ENCODE measurements at places on chromosomes 12 and 14.

GRCh38 chr14:22382955-22383354 is 206.1 kb downstream of the DAD1 start:
- DNase-seq, result no peak

DNA sequence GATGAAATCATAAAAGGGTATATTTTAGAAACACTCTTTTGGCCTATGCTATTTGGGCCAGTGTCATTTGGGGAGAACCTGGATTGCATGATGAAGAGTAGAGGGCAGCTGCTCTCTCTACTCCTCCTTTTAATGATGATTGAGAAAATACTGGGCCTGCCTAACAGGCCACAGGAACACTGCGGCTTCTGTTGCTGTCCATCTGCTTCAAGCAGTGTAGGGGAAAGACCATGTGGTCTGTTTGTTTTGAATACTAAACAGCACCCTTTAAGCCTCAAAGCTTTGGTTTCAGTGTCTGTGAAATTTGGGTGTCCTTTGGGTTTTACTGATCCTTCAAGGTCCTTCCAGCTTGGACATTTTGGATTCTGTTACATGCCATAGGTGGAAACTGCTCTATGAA is 78.0 kb downstream of the TTC6 start:
- DNase-seq, result no peak

DNA sequence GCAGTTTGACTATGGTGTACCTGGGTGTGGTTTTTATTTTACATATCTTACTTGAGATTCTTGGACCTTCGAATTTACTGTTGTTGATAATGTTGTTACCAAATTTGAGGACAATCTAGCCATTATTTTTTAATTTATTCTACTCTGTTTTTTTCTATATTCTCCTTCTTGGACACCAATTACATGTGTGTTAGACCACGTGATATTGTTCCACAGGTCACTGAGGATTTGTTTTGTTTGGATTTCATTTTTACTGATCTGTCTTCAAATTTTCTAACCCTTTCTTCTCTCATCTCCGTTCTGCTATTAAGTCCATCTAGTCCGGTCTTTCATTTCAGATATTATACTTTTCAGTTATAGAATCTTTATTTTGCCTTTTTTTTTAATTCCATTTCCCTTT is 204.9 kb upstream of the BCL2L14 start:
- DNase-seq, result no peak

GRCh38 chr12:67354322-67354721 is 85.2 kb downstream of the CAND1 start:
- DNase-seq, result no peak

DNA sequence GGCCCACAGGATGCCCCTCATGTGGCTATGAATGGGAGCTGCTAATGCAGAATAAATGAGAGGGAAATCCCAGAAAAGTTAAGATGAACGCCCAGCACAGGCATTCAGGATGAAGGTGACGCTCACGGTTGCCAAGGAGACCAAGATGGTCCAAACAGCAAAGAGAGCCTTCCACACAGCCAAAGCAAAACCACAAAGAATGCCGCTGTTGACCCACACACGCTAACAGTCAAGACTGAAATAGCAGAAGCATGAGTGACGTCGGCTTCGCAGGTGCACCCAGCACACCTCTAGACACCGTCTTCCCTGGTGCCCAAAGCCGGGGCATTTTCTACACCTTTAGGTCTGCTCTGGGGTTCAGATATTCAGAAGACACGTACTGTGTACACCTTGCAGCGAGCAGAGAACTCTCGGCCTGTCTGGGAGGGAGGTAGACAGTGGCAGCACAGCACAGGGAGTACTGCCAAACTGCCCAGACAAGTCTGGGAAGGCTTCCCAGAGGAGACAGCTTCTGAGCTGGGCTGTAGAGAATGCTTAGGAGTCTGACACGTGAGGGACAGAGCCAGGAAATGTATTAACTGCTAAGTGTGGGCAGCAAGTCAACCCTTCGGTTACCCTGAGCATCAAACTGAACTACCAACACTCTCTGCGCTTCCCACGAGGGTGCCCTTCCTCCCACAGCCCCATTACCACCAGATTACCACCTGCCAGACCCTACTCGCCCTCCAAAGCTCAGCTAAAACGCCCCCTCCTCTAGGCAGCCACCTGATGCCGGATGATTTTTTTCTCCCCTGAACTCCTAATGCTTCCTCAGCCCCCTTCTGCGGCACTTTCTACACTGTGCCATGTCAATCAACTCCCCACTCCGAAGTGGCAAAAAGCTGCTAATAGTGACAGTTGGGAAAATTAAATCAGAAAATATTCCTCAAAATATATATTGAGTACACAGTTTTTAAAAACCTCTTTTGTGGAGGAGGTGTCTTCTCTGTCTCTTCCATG is 50.1 kb downstream of the CCDC88C start:
- DNase-seq, result no peak

GRCh38 chr12:124660851-124661250 is 93.4 kb upstream of the NCOR2 start:
- DNase-seq, result peak; percentile 71

DNA sequence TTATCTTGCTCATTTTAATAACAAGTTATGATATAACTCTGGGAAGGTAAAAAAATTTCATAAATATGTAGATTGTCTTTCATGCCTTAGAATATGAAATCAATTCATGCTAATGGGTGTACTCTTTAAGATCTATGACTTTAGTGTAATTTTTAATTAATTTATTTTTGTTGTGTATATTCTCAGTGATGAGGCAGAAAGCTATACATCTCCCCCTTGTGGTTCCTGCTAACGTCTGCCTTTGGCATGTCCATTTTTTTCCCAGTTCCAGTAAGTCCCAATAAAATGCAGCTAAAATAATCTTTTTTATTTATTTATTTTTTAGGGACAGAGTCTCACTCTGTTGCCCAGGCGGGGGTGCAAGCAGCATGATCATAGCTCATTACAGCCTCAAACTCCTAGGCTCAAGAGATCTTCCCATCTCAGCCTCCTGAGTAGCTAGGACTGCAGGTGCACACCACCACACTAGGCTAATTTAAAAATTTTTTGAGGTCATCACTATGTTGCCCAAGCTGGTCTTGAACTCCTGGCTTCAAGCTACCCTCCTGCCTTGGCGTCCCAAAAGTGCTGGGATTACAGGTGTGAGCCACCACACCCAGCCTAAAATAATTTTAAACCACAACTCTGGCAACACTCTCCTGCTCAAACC is 3.3 kb upstream of the CHURC1 start:
- DNase-seq, result peak; percentile 42

DNA sequence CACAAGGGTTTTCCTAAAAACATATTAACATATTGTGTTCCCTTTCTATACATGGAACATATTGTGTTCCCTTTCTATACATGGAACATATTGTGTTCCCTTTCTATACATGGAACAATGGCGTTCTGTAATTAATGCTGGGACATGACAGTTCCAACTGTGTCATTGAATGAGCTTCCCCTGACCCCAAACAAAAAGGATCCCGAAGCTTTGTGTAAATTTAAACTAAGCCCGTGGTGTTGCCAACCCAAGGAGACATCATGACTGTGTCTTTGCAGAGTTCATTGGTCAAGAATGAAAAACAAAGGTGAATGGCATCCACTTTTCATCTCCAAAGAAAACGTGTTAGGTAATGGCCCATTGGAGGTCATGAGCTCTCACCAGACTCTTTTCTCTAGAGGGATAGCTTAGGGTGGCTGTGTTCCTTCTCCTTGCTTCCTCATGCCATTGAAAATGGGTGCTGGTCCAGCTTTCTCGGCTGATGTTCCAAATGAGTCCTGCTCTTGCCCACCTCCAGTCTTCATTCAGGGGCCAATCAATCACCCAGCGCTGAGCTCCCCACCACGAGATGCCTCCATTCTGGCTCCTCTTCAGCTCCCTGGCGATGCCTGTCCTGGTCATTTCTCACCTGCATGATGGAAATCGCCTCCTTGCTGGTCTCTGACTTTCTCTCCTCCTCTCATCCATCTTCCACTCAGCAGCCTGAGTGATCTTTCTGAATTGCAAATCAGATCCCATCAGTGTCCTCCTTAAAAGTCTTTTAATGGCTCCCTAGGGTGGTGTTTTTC is 156.1 kb downstream of the VRK1 start:
- DNase-seq, result peak; percentile 52

DNA sequence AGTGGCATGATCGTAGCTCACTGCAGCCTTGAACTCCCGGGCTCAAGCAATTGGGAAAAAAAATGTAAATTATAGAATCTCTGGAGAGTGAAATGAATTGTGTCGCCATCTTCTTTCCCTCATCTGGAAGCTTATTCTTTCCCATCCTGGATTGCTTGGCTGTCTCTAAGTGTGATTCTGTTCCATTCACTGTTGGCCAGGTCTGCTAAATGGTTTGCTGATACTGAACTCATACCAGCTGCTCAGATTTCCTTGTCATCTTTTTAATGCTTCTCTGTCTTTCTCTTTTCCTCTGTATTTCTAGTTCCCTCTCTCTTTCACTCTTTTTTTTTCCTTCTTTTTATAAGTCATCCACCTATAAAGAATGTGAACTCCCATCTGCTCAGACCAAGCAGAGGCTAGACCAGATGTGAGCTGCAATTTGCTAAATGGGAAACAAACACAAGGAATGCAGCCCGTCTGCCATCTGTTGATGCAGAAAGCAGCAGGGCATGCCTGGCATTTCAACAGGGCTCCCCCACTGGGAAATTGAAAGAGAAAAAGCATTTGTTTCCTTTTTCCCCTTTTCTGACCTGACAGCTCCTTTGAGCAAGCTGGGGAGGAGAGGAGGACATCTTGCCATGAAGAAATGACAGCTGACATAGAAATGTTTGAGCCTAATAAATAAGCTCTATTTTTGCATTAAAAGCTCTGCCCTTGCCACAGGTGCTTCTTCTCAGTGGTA is 1823.6 kb upstream of the FLRT2 start:
- peak; percentile 77 for DNase-seq

GRCh38 chr14:69096781-69097475 is 56.0 kb downstream of the DCAF5 start:
- DNase-seq, result no peak

- no peak for DNase-seq
Measured at GRCh38 chr12:95321516-95322246, 104.1 kb downstream of the VEZT start.

GRCh38 chr14:34257505-34257904 is 204.5 kb downstream of the SPTSSA start:
- DNase-seq, result no peak

DNA sequence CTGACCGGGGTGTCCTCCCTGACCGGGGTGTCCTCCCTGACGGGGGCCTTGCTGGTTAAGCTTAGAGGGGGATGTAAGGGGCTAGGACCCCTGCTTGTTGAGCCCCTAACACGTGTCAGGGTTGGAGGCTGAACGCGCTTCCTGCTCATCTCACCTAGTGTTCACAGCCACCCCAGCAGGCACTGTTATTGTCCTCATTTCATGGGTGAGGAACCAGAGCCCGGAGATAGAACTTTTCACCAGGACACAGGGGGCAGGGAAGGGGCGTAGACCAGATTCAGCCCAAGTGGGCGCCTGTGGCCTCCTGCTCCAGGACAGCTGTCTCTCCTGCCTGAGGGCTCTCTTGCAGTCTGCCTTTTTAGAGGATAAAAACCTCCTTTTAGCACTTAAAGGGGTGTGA is 236.3 kb downstream of the GLT1D1 start:
- DNase-seq, result no peak

DNA sequence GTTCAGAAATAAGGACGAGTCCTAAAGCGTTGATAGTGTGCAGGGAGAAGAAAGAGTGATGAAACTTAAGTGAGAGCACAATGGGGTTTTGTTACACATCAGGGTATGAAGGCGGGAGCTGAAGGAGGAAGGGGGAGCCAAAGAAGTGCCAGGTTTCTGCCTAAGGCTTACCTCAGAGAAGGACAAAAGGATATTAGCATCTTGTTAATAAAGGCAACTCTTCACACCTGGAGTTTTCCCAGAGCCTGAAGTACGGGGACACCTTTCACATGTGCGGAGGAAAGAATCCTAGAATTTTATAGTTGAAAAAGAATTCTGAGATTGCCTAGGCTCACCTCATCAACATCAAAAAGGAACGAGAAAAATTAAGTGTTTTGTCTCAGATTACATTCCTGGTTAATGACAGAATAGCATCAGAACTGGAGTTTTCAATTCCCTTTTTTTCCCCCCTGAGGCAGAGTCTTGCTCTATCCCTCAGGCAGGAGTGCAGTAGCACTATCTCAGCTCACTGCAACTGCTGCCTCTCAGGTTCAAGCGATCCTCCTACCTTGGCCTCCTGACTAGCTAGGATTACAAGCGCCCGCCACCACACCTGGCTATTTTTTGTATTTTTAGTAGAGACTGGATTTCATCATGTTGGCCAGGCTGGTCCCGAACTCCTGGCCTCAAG is 2.2 kb upstream of the SAV1 start:
- DNase-seq, result peak; percentile 19

DNA sequence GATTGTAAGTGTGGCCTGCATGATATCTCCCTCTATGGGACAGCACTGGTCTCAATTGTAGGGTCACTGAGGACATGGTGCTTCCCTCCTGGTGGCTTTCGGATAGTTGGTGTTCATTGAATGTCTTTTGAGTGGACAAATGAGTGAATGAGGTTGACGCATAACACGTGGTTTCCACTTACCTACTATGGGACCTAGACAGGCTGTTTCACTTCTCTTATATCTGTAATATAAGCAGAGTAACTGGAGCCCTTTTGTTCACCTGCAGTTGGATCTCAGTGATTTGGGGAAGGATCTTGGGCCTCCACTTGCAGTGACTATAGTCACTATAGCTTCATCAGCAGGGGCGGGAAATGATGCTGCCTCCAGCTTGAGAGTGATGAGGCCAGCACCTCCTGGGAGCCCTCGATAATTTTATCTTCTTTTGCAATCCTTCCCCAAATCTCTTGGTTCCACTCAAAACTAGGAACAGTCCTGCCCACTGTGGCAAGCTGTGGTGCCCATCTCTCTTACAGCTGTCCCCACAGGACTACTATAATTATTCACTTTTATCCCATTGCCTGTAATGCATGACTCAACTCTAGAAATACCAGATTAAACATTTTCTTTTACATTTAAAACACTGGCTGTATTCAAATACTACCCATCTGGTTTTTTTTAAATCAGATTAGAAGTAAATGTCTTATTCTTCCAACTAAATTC is 242.9 kb downstream of the CHST11 start:
- no peak for DNase-seq

GRCh38 chr12:15982471-15982870 is 71.3 kb downstream of the DERA start:
- no peak for DNase-seq

- no peak for DNase-seq
Measured at GRCh38 chr14:105151084-105151837, 17.3 kb downstream of the JAG2 start.

DNA sequence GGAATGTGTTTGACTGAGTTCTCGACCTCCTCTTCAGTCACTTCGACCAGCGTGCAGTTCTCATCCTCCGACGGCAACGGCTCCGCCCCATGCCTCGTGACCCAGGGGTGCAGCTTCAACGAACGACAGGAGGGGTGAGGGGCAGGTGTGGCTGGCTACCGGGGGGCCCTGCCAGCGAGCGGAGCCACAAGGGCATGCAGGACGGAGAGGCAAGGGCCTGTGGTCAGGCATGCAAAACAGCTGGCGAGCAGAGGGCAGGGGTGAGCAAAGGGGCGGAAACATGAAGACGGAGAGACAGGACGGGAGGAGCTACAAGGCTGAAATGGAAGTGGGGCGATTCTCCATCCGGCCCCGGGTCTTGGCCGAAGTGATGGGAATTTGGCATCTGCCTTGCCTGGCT is 38.7 kb downstream of the P2RX4 start:
- DNase-seq, result no peak

- no peak for DNase-seq
Measured at GRCh38 chr12:124752437-124753227, 111.0 kb downstream of the SCARB1 start.

All from neural progenitor cell (in vitro differentiated cells).